ENCODE measurements at places on chromosomes 1 and 21.

- no peak for DNase-seq
These were observed 416.1 kb downstream of the NPHP4 start for GRCh38 chr1:5576011-5576672.

GRCh38 chr1:100187912-100188311 lies 9.9 kb upstream of the LRRC39 start:
- no peak for DNase-seq

DNA sequence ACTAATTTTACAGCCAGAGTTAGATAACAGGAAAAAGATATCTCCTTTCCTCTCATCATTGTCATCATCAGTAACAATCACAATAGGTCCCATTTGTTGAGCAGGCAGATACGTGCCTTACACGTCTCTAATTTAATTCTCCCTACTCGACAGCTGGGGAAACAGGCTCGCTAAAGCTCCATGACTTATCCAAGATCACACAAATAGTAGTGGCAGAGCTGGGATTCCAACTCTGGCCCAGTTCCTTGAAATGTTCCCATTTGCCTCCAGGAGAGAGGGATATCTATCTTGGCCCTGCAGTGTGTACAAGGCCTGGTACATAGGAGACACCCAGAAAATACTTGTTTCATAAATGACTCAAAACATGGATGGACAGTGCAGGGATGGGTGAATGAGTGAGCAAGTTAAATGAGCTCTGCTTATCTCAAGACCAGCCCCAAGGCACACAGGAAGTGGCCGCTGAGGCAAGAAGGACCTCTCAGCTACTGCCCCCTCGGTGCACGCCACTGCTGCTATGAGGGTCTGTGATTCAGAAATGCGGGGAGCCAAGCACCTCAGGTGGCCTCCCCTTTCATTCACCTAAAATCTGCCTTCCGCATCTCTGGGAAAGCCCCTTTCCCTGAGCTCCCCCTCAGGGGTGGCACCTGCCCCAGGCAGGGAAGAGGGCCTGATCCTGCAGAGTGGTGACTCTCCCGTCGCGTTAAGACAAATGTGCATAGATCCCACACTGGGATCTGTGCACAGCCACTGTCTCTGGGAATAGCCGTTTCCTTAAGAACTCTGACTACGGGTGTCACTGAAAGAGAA lies 3.6 kb downstream of the KCNN3 start:
- no peak for DNase-seq

GRCh38 chr21:34796518-34797200 lies 127.9 kb downstream of the CLIC6 start:
- no peak for DNase-seq

DNA sequence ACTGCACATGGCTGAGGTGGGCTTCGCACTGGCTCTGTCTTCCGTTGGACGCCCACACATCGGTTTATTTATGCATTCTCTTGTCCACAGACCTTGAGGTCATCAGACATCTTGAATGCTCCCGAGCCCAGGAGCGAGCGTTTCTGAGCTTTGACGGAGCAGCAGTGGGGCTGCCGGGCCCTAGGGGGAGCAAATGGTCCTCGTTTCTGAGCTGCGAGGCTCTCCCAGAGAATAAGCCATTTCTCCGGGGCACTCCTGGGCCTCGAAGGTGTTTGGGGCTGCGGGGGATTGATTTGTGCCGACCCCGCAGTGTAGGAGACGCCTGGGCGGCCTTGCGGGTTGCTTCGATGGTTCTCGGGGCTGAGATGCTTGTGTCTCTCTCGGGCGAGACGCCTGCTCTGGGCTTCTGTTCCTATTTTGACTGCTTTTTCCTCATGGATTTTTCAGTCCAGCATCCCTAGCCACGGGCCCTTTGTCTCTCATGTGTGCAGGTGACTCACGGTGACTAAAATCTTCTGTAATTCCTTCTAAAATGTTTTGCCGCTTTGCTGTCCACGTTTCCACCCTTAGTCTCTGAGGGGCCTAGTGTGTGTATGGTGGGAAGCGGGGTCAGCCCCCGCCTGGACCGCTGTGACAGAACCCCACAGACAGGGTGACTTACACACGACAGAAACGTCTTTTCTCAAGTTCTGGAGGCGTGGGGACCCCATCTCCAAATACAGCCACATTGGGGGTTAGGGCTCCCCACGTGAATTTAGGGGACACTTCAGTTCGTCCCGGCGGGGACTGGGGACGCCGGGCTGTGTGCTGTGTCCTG lies 62.1 kb downstream of the FAAP20 start:
- DNase-seq = peak; percentile 22

- DNase-seq = peak; percentile 46
These were observed 2.8 kb downstream of the TGFB2 start for GRCh38 chr1:218347723-218348627.

DNA sequence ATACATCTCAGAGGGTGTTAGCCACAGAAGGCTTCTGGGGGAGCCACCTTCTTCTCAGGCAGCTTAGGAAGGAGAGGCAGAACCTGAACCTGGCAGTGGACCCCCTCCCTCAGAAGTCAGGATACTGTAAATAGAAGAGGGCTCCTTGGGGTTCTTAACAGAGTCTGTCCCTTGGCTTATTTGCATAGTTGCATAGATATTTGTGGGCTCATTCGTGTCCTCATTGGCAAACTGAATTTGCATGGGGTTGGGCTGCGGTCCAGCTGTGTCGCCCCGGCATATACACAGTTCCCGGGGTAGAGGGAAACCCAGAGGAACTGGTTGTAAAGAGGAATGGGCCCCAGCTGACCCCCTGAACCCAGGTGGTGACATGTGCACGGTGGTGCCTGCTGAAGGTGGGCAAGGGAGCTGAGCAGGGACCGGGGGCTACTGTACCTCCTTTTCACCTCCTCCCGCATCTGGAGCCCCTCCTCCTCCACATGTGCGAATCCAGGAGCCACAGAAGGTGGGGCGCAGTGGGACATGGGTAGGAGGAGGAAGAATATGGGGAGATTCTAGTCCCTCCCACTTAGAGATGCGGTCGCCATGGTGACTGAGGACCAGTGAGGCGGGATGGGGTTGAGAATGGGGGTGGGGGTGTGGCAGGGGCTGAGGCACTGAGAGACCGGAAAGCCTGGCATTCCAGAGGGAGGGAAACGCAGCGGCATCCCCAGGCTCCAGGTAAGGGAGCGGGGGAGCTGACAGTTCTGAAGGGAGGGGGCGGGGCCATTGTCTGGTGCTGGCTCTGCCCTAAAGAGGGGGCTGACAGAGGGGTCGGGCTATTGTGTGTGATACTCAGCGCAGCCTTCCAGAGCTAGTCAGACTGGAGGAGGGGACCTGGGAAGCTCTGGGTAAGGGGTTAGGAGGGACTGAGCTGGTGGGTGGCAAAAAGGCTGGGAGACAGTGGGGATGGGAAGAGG lies 3.7 kb upstream of the SEMA4A start:
- no peak for DNase-seq

DNA sequence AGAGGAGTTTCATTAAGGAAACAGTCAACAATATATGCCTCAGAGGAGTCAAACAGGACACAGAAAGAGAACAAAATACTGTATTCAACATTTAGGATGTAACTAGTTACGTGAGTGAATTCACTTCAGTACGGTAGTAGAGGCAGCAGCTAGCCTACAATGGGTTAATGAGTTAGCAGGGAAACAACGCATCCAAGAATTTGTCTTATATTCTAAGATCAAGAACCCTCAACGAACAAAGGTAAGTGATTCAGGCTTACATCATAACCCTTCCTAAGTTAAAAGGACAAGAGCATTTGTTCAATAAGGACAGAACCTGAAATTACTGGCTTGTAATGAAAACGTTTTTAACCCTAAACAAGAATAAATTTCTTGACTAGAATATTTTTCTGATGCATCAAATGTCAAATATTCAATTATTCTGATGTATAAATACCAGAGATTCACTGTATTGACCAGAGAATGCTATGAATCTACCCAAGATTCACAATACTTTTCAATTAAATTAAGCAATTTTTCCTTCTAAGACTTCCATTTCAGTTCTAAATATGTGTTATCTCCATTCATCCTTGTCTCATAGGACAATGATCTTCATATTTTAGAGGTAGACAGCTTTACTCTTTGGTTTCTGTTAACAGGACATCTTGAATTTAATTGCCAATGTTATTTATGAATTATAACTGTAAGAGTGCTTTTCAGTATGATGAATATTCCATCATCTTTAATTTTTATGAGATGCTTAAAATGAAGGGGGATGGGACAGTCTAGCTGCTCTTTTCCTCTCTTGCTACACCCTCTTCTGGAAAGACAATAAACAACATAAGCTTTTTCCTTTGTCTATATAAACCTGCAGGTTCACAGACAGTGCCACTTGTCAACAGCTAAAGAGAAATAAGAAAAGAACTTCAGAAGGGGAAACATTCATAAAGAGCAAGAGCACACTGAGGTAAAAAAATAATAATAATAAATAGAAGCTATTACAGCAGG lies 209.5 kb downstream of the SMYD3 start:
- DNase-seq = no peak

GRCh38 chr1:170742600-170742999 lies 78.7 kb downstream of the PRRX1 start:
- DNase-seq = no peak

Data from NCI-H748 treated with DMSO at 0.1 percent for 48 hours (cell line).